ENCODE measurements at places on chromosomes 1 and 21.

GRCh38 chr1:166017395-166017794 is 149.4 kb downstream of the FAM78B start:
- no peak for DNase-seq

GRCh38 chr21:42570362-42570761 is 56.7 kb downstream of the SLC37A1 start:
- DNase-seq, result peak; percentile 22

- no peak for DNase-seq
These were observed 67.3 kb downstream of the NOS1AP start for GRCh38 chr1:162136760-162137159.

DNA sequence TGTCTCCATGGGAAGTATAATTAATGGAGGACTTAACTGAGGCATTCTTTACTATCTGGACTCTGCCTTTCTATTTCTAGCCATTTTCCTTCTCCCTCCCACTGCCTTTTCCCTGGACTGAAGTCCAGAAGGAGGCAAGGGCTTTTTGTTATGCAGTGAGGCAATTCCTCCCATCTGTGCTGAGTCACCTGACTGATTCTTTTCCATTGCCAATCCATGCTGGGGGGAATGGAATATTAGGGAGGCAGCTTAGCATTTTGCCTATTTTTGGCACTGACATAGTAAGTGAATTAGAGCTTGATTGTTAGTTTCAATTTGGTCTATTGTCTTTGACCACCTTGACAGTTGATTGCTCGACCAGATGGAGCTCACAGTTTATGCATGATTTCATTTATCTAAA is 1000.6 kb upstream of the PRMT6 start:
- DNase-seq, result no peak

GRCh38 chr1:246195296-246195695 is 311.8 kb downstream of the SMYD3 start:
- DNase-seq, result no peak

- no peak for DNase-seq
These were observed 9.6 kb downstream of the ZBTB18 start for GRCh38 chr1:244060686-244061085.

GRCh38 chr1:185823467-185823866 is 89.3 kb downstream of the HMCN1 start:
- DNase-seq, result no peak

DNA sequence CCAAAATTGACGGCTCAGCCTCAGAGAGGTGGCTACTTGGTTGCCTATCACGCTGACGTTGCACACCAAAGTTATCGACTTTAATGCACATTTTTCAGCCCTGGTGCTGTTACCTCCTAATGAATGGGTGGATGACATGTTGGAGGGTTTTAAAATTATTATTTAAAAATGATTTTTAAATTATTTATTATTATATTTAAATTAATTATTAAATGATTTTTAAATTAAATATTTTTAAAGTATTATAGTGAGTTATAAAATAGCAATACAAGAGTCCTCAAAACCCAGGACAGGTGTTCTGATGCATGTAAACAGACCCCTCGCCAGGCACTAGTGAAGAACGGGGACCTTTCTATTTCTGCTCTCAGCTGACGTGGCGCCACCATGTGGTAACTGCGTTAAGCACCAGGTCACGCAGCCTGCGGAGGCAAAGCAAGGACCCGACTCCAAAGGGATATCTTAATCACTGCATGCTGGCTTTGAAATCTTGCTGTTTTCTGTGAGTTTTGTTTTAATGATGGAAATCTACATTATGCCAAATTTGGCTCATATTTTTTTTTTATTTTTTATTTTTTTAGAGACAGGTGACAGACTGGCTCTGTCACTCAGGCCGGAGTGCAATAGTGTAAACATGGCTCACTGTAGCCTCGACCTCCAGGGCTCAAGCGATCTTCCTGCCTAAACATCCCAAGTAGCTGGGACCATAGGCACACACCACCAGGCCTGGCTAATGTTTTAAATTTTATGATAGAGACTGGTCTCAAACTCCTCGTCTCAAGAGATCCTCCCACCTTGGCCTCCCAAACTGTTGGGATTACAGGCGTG is 22.6 kb downstream of the CASP9 start:
- peak; percentile 52 for DNase-seq

DNA sequence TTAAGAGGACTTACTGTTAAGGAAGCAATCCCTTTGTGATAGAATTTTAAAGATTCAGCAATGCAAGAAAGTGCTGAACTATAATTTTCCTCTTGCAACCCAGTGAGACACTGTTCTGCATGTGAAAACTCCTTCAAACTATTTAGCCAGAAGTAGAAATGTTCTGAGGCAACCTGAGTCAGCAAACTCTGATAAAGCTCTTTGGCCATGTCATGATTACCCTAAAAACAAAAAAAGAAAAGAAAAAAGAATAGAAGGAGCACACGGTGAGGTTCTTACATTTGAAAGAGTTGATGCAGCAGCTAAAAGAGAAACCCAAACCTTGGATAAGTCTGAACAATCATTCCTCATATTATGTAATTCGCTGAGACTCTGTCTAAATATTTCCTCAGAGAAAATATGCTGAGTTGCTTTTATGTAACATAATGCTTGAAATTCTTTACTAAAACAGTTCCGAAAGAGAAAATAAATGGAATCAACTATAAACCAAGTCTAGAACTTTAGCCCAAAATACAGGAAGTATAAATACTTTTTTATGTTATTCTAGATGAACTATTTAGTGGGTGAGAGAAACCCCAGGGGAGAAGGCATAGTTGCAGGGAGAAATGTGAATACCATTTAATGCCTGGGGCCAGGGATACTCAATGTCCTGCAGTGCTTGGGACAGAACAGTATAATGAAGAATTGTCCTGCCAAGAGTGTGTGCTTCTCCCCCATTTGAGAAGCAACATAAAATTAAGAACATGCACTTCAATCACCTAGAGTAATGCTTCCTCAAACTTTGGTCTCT is 60.0 kb downstream of the INTS7 start:
- no peak for DNase-seq

DNA sequence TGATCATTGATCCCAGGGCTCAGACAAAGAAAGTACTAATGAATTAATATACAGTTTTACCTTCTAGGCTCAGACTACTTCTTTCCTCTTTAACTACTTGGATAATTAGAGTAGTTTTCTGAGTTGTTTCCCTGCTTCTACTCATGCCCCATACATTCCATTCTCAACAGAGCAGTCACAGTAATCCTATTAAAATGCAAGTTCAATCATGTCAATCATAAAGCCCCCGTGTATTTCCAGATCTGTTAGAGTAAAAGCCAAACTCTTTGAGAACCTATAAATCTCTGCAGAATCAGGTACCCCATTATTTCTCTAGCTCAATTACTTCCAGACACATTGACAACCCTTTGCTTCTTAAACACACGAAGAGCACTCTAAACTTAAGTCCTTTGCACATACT is 242.1 kb upstream of the PRMT6 start:
- DNase-seq, result no peak

DNA sequence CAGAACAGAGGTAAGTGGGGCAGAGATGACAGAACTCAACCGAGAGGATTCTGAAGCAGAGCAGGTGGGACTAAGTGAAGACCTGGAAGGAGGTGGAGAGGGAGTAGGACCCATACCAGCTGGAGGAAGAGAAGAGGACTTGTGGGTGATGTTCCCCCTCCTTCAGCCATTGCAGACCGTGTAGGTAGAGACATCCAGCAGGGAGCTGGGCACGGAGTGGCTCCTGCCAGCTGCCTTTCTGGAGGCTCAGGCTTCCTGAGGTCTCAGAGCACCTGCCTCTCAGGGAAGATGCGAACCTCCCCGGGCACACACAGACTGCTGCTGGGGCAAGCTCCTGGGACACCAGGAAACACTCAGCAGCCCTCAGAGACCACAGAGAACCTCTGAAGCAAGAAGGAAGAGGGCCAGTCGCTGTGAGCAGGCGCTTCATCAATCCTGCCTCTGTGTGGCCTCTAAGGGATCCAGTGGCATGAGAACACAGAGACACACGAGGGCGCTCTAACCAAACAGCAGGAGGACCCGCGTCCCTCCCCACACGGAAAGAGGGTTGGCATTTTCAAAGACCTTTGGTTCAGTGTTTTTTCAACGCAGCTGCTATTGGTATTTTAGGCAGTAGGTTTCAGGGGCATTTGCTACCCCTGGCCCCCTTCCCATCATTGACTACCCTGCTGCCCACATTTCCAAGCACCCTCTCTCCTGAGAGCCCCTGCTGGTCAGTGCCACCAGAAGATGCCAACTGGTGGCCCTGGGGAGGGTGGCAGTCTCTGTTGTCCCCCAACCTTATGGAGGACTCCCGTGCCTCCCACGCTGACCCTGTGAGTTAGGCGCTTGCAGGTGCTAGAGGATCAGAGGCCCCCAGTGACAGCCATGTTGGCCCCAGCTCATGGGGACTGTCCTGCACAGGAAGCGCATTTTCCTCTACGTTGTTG is 89.6 kb upstream of the EDN2 start:
- peak; percentile 81 for DNase-seq

GRCh38 chr1:234400773-234401172 is 27.5 kb downstream of the COA6 start:
- DNase-seq, result no peak

DNA sequence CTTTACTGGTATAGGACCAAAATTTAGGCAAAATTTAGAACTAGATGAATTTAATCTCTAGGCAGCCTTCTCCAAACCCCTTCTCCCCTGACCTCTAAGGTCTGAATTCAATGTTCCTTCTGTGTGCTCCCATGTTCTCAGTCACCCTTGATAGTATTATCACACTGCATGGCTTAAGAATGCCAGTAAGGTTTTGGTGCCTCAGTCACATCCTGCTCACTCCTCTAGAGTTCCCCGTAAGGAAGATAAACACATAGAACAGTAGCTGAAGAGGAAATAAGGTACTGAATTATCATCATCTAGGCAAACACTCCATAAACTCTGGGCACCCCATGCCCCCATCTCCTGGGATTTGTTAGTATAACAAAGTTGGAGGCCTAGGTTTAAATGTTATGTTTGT is 18.2 kb downstream of the PRRX1 start:
- DNase-seq, result no peak

DNA sequence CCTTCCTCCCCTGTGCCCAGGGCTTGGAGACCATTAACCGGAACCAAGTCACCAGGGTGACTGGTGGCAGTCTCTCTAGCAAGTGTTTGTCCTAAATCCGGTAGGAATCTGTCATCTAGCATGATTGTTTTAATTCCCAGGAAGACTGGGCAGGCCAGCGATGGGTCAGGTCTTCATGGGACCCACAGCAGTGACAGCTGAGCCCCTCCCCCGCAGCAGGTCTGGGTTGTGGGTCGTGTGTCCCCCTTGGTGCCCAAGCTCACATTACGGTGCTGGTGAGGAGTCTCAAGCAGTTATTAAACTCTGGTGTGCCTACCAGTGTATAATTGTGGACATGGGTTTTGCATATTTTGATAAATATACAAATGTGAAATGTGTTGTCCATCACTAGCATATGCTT is 466.5 kb downstream of the MATN1 start:
- DNase-seq, result no peak

- no peak for DNase-seq
These were observed 57.8 kb downstream of the TMEM53 start for GRCh38 chr1:44616284-44616990.

GRCh38 chr1:163844459-163844858 is 522.7 kb downstream of the NUF2 start:
- no peak for DNase-seq

- DNase-seq, result peak; percentile 58
These were observed 45.8 kb upstream of the DMRTB1 start for GRCh38 chr1:53413175-53414001.

DNA sequence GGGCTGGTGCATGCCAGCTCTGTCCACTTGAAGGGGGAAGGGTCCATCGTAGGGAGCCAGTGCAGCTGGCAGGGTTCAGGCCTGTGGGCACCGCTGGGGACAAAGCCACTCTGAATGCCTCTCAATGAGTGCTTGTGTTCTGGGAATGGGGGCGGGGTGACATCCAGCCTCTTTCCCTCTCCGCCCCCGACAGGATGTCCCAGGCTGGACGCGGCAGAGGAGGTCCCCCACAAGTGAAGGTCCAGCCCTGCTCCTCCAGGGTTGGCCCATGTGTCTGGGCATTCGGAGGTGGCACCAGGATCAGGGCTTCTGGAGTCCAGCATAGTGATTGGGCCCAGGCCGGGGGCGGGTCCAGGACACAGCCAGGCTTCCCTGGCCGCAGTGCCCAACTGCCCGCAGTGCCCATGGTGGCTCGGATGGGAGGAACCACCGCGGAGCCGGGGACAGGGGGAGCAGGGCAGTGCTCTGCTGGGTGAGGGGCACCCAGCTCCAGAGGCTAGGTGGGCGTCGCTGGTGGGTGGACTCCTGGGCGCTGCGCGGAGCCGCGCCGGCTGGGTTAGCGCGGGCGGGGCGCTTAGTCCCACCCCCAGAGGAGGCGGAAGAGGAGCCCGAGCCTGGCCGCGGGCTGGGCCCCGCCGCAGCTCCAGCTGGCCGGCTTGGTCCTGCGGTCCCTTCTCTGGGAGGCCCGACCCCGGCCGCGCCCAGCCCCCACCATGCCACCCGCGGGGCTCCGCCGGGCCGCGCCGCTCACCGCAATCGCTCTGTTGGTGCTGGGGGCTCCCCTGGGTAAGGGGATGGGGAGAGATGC is at the start of gene SHISA4:
SHISA4 (plus strand) TSS at position 617 of the 808 bp plus-strand sequence; CDS start at position 714, 97 bp downstream.
- DNase-seq, result peak; percentile 39

DNA sequence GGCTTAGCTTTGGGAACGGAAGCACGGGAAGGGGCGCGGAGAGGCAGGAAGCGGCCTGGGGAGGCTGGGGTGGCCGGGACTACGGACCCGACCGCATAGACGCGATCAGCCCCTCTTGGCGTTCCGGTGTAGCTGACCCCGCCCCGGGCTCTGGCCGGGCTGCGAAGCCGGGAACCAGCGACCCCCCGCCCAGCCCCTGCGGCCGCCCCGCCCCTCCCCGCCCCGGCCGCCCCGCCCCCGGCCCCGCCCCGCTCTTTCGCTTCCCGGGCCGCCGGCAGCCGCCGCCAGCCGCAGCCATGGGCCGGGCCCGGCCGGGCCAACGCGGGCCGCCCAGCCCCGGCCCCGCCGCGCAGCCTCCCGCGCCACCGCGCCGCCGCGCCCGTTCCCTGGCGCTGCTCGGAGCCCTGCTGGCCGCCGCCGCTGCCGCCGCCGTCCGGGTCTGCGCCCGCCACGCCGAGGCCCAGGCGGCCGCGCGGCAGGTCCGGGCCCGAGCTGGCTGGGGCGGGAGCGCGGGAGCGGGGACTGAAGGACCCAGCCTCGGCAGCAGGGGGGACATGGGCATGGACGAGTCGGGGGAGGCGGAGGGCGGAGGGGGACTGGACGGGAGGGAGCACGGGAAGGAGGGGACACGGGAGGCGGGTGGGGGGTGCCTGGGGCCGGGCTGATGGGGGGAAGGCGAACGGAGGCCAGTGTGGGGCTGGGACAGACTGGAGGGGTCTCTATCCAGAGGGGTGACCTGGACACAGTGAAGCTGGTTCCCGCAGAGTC is at the start of gene SELENON:
SELENON (plus strand) TSS at position 259 of the 768 bp plus-strand sequence; CDS start at position 297, 38 bp downstream.
- DNase-seq, result no peak

GRCh38 chr1:34101151-34101550 is 63.9 kb downstream of the CSMD2 start:
- DNase-seq, result no peak

- no peak for DNase-seq
These were observed 1.4 kb downstream of the CHD1L start for GRCh38 chr1:147243841-147244240.

GRCh38 chr1:109616391-109616790 is 3.0 kb downstream of the GNAT2 start:
- no peak for DNase-seq
